ENCODE measurements at places on chromosomes 4 and X.
A peak's percentile ranks its signal among the peaks of the same experiment; 100 is the strongest.

- no peak for DNase-seq
Observed at GRCh38 chr4:84792366-84793301, 173.9 kb downstream of the WDFY3 start.

DNA sequence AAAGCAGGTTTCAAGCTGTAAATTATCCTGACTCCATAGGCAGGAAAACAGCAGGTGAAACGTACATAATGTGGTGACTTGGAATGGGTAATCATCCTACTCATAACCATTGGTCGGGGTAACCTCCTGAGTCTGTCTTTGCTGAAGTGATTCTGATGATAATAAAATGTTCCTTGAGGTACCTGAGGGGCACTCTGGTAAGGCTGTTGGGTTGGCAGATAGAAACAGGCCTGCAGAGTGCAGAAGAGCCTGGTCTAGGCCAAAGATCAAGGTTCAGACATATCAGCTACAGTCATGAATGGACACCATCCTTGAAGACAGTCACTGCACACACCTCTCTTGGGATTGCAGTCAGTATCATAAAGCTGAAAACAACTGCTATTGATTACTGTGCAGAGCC lies 174.7 kb upstream of the RPL34 start:
- DNase-seq: no peak

DNA sequence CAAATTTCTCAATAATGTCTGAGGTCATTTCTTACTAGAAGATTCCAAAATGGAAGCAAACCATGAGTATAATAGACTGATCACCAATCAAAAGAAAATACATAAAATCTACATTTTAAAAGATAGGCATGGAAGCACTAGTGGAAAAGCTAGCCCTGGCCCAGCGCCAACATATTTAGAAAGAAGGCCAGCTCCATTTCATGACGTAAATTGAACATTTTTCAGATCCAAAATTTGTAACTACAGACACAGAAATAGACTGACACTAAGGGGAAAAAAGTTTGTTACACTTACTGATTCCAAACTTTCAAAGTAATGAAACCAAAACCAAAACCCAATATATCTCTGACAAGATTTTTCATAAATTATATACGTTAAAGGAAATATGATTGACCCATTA lies 117.7 kb downstream of the ADAMTS3 start:
- no peak for DNase-seq

DNA sequence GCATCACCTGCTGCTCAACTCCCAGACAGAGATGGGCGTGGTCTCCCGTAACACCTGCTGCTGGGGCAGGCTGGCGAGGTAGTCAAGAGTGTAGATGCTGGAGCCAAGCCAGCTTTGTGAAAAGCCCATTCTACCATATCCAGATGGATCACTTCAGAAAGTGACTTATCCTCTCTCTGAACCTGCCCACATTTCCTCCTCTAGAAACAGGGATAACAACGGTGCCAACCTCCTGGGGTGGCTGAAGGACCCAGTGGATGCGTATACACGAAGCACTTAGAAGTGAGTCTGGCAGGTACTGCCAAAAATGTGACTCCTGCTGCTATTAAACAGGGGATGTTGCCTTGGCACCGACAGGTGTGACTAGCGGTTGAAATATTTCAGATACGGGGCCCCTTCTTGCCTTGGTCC lies 95.8 kb downstream of the SORBS2 start:
- no peak for DNase-seq

DNA sequence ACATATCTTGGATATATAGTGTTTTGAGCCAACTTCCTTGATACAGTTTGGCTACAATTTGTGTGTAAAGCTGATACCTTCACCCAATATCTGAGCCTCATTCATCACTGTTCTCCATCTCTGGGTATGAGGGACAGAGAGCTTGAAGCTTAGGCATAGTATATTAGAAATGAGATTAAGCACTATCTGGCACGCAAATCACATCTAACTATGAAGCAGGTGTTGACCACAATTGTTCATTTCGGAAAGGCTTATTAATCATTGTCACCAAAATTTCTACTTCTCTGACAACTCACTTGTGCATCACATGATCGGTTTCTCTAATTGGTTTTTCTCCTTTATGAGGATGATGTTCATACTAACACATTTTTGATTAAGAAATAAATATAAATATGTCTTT lies 2.1 kb upstream of the POF1B start:
- DNase-seq: no peak

DNA sequence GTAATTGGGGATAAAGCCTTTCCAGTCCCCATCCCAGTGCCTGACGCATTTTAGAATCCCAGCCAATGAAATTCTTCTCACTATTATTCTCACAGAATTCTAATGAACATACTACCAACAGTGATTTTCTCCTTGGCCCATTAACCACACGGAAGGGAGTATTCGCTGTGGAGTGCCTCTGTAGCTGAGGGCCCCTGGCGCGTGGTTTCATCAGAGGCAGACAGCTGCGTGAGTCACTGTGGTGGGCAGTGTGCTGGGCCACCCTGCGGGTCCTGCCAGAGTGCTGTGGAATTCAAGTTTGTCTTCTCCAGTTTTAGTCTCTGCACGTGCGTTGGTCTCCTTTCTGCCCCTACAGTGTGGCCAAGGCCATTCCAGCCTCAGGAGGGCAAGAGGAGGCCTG lies 335.4 kb upstream of the FAT1 start:
- DNase-seq: no peak

- no peak for DNase-seq
Observed at GRCh38 chr4:7403001-7403400, 31.7 kb downstream of the PSAPL1 start.

DNA sequence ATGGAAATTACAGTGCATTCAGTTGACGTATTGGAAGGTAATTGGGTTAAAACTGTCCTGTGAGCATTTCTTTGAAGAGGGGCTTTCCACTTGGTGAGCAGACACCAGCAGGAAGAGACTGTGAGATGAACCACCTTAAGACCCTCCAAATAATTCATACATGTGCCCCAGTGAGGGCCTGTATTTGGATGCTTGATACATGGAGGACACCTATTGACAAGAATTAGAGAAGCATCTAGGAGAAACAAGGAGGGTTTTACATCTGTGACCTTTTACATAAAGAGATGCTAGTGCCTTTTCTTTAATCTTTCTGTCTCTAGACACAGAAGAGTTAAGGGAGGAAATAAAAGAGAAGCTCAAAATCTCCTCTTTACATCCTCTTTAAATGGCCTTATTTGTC lies 1115.3 kb upstream of the IGFBP7 start:
- DNase-seq: no peak

- no peak for DNase-seq
Observed at GRCh38 chrX:101682723-101683122, 23.1 kb upstream of the ARMCX2 start.

GRCh38 chr4:80526697-80527096 lies 191.2 kb downstream of the CFAP299 start:
- no peak for DNase-seq

GRCh38 chr4:60683973-60684372 lies 516.2 kb upstream of the ADGRL3 start:
- DNase-seq: no peak

GRCh38 chrX:37287741-37288444 lies 61.3 kb upstream of the PRRG1 start:
- DNase-seq: no peak

- no peak for DNase-seq
Observed at GRCh38 chr4:183986971-183987946, 82.2 kb downstream of the STOX2 start.

GRCh38 chr4:110414561-110414920 lies 61.4 kb upstream of the ENPEP start:
- no peak for DNase-seq

DNA sequence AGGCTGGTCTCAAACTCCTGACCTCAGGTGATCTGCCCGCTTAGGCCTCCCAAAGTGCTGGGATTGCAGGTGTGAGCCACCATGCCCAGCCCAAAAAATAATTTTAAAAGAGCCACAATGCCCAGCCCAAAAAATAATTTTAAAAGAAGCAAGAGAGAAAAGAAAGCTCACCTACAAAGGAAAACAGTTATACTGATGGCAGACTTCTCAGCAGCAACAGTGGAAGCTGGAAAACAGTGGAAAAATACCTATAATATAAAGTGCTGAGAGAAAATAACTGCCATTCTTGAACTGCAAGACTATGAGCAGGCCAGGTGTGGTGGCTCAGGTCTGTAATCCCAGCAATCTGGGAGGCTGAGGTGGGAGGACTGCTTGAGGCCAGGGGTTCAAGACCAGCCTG lies 13.3 kb upstream of the HMGB2 start:
- DNase-seq: no peak

DNA sequence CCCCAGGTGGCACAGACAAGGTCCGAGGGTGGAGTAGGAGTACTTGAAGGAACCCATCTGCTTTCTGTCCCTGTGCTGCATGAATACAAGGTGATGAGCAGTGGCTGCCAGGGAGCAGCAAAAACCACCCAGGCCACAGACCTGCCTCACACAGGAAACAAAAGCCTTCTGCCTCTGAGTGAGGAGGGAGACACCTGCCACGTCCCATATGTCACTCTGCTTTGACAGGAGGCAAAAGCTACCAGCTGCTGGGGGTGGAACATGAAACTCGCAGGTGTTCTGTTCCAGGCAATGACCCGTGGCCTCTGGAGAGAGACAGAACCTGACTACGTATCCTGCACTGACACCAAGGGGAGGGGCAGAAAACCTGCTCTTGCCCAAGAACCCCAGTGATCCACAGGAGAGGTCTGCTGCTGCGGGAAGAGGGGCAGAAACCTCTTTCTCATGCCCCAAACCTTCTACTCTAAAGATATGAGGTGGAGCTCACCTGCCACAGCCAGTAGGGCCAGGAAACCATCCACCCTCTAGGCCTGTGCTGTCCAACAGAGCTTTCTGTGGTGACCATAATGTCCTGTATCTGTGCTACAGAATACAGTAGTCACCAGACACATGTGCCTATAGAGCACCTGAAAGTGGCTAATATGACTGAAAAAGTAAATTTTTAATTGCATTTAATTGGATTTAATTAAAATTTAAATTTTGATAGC lies 172.9 kb downstream of the PRDM5 start:
- no peak for DNase-seq

- peak; percentile 2 for DNase-seq
Observed at GRCh38 chrX:16869393-16870094, 618 bp downstream of the RBBP7 start.

GRCh38 chr4:66555301-66555700 lies 885.0 kb upstream of the EPHA5 start:
- no peak for DNase-seq

- no peak for DNase-seq
Observed at GRCh38 chr4:76430519-76431388, 4.3 kb upstream of the SHROOM3 start.

- no peak for DNase-seq
Observed at GRCh38 chrX:42996861-42997260, 218.9 kb upstream of the PPP1R2C start.

GRCh38 chrX:111170017-111170416 lies 74.0 kb downstream of the PAK3 start:
- no peak for DNase-seq

DNA sequence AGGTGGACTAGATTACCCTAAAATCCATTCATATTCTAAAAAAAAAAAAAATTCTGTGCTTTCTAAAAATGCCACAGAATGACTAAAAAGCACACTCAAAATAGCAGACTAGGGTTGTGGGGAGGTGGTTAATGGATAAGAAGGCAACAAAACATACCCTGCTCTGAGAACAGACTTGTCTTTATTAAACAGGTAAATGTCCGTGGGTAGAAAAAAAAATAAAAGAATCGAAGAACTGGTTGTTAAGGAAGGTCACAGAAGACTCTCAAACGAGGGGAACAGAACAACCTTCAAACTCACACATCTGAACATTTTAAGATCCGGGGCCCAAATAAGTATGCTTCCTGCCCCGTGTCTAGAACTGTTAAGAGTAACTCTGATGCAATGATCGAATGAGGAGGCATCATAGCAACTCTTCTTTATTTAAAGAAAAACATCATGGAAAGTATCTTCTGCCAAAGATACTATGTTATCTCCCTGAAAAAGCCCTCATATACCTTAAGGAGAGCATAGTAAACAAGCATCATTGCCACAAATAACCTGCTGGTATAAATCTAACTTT lies 68.4 kb downstream of the ELF2 start:
- no peak for DNase-seq

GRCh38 chr4:39369301-39369700 lies 3.1 kb upstream of the RFC1 start:
- DNase-seq: no peak

DNA sequence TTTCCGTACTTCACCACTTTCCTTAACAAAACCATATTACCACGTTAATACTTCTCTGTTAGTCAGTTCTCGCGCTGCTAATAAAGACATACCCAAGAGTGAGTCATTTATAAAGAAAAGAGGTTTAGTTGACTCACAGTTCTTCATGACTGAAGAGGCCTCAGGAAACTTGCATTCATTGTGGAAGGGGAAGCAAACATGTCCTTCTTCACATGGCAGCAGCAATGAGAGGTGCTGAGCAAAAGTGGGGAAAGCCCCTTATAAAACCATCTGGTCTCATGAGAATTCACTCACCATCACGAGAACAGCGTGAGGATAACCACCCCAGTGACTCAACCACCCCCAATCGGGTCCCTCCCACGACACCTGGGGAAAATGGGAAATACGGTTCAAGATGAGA lies 289.8 kb upstream of the CLNK start:
- no peak for DNase-seq

- DNase-seq: no peak
Observed at GRCh38 chr4:178612733-178613132, 1170.5 kb upstream of the AGA start.

DNA sequence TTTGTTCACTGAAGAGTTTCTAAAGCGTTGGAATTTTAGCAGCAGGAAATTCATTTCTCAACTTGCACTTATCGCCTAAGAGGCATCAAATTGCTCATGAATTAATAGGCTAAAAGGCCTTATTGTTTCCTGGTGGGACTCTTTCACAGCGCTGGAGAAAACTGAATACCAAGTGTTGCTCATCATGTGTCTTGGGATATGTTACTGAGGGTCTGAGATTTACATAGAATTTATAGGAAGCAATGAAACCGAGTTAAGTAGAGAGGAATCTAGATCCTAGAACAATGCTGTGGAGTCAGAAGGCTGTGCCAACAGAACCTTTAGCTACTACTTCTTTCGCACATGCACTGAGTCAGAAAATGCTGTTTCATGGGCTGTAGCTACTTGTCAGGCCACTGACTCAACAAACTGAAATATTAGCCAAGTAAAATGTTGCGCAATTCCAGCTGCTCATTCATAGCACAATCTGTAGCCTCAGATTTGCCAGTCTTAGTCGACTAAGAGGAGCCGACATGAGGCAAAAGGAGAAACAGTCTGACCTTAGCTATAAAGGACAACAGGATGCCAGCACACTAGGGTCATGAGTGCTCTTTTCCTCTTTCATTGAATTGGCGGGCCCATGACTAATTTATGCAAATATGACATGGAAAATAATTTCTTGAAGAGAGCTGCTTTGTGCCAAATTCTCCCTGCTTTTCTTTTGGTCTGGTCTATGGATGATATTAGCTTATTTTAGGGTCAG lies 35.9 kb upstream of the CXCL8 start:
- no peak for DNase-seq

- peak; percentile 56 for DNase-seq
Observed at GRCh38 chrX:100413229-100413628, 3.2 kb upstream of the PCDH19 start.

- no peak for DNase-seq
Observed at GRCh38 chrX:45154033-45154360, 46.7 kb downstream of the DIPK2B start.

- peak; percentile 32 for DNase-seq
Observed at GRCh38 chrX:137926090-137926489, 360.2 kb downstream of the ZIC3 start.
